Osteocyte (in vitro differentiated cells): ENCODE measurements at places on chromosomes 4 and X. TPM values are rescaled to one million over a fixed set of nuclear protein-coding genes. Genes with fewer than 3 reads are reported as not detected.

ANKRD37 gene
- total RNA-seq, result 4.2 and 5.3 TPM in 2 replicates

CORIN gene
- total RNA-seq, result 1.6 and 2.6 TPM in 2 replicates

SYTL5 gene
- 2.5 and 2.7 TPM in 2 replicates for total RNA-seq

ZBTB49 gene
- 3.5 and 6.4 TPM in 2 replicates for total RNA-seq

HDX gene
- total RNA-seq, result 5.4 and 6.4 TPM in 2 replicates

ENOX2 gene
- total RNA-seq, result 13.6 and 13.9 TPM in 2 replicates
